ENCODE measurements at places on chromosomes 1 and 21.

- DNase-seq: no peak
These were observed 79.9 kb upstream of the LYST start for GRCh38 chr1:235946571-235946981.

DNA sequence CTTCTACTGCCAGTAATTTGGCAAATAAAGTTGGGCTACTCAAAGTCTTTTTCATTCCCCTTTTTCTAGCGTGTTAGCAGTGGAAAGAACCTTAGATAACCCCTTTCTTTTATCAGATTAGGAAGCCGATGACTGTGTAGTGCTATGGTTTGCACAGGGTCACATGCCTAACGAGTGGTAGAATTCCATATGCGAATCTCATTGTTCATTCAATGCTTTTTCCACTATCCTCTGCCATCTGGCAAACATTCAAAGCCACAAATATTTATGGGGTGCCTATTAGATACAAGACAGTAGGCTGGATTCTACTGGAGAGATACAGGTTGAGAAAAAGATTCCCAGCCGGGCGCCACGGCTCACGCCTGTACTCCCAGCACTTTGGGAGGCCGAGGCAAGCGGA lies 14.9 kb upstream of the IER5 start:
- DNase-seq: no peak

GRCh38 chr21:15928196-15928595 lies 198.4 kb downstream of the USP25 start:
- DNase-seq: no peak

- no peak for DNase-seq
These were observed 459.6 kb downstream of the PTPRC start for GRCh38 chr1:199098468-199098867.

- no peak for DNase-seq
These were observed 73.1 kb upstream of the FMN2 start for GRCh38 chr1:240018617-240019016.

- no peak for DNase-seq
These were observed 118.5 kb downstream of the FGGY start for GRCh38 chr1:59415286-59415850.

DNA sequence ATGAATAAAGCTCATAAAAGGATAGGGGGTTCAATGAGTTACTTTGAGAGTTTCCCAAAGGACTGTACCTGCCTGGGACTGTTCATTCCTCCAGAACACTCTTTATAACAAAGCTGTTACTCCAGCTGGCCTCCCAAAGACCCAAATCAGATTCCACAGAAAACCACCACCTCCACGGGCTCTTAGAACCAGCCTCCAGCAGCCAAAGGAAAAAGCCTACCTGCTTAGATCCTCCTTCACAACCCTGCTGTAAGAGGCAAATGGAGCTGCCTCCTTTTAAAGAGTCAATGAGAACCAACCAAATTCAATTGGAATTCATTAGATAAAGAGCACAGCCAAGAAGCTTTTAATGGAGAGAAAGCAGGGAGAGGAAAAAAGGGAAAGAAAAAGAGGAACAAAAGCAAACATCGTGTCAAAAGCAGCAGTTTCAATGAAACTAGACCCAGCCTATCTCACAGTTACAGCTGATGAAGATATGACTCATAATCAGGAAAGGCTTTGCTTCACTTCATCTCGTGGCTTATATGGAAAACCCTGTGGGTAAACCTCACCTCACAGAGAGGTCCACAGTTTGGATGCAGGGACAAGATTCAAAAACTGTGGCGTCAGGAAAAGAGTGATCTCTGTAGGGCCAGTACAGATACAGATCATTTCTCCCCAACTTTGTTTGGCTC lies 27.8 kb upstream of the FMO4 start:
- no peak for DNase-seq

- DNase-seq: no peak
These were observed 13.8 kb upstream of the RNF11 start for GRCh38 chr1:51222136-51222787.

- DNase-seq: no peak
These were observed 14.7 kb upstream of the GSTM4 start for GRCh38 chr1:109641078-109641740.

DNA sequence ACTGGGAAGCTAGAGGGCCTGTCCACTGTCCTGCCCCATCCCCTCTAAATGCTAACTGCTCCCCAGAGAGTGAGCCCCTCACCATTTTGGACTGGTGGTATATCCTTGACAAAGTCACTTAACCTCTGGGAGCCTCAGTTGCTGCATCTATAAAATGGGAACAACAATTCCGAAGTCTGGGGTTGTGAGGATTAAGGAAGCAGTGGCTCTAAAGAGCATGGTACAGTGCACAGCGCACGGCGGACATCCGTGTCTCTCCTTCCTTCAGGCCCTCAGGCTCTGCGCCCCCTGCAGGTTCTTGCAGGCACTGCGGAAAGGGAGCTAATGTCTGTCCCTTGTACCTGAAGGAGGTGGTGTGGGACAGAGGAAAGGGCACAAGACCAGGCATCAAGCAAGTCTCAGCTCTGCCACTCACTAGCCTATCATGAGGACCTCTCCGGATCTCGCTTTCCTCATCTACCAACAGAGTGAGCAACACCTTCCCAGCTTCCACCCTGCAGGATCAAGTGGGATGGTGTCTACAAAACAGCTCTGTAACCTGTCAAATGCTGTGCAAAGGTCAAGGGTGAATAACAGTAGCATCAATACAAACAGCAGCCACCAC lies 20.1 kb downstream of the ECE1 start:
- DNase-seq: peak; percentile 24

DNA sequence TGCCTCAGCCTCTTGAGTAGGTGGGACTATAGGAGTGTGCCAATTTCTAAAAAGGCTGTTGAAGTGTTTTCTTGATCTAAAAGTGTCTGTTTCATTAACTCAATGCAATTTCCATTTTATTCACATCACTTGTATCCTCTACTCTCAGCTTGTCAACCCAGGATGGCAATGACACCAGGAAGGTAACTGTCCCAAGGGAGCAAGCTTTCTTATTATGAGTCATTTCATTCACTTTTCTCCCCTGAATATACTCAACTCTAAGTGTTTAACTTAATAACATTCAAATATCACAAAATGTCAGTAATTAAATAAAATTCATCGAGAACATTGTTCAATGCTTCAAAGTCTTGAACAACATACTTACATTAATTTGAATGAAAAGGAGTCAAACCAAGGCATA lies 22.9 kb upstream of the GFI1 start:
- DNase-seq: no peak

- no peak for DNase-seq
These were observed 56.1 kb downstream of the HMCN1 start for GRCh38 chr1:185790194-185790735.

DNA sequence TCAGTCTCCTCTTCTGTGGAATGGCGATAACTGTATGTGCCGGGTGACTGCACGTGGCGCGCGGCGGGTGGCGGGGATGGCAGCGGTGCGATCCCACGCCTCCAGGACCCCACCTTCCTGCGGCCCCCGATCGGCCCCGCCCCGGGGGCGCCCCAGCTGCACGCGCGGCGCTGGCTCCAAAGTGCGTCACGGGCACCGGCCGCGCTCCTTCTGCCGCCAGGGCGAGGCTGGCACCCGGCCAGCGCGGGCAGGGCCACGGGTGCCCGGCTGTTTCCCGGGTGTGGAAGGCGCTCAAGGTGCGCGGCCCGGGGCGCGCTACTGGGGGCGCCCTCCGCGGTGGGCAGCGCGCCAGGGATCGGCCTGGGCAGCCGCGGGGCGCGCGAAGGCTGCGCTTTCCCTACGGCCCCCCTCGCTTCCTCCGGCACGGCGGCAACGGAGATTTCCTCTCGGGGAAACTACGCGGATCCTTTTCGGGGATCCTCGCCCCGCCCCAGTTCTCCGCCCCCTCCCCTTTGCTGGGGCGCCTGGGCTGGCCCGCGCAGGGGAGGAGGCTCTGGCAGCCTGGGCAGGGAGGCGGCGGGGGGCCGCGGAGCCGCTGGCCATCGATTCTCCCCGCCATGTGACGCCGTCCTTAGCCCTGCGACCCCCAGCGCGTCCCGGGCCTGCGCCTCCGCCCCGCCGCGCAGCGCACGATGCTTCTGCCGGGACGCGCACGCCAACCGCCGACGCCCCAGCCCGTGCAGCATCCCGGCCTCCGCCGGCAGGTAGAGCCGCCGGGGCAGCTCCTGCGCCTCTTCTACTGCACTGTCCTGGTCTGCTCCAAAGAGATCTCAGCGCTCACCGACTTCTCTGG lies at the start of gene EVA1C:
EVA1C (plus strand) TSS at position 545 of the 853 bp plus-strand sequence; CDS start at position 693, 148 bp downstream.
- peak; percentile 58 for DNase-seq

DNA sequence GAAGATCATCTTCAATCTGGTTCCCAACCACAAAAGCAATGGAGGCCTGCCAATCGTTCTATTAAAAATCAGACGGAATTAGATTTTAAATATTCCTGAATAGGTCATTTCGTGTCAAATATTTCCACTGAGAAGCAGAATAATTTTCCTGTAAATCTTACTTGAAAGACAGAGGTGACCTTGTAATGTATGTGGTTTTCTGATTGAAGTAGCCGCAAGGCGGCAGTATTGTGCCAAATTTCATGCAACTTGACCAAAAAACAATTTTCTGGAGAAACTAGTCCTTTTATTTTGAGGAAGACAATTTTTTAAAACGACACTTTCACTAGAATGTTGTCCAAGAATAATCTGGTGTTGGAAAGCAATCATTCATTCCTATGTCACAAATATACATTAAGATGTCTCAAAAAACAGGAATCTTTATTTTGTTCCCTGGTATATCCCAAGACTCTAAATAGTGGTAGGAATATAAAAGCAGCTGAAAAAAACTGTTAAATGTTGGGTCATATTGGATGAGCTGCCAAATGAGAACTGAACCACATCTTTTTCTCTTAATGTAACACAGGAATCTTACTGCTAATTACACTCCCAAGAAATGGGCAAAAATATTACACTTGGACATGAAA lies 33.6 kb downstream of the SPAG17 start:
- DNase-seq: no peak

GRCh38 chr1:201408176-201408833 lies 9.2 kb upstream of the LAD1 start:
- DNase-seq: peak; percentile 57

DNA sequence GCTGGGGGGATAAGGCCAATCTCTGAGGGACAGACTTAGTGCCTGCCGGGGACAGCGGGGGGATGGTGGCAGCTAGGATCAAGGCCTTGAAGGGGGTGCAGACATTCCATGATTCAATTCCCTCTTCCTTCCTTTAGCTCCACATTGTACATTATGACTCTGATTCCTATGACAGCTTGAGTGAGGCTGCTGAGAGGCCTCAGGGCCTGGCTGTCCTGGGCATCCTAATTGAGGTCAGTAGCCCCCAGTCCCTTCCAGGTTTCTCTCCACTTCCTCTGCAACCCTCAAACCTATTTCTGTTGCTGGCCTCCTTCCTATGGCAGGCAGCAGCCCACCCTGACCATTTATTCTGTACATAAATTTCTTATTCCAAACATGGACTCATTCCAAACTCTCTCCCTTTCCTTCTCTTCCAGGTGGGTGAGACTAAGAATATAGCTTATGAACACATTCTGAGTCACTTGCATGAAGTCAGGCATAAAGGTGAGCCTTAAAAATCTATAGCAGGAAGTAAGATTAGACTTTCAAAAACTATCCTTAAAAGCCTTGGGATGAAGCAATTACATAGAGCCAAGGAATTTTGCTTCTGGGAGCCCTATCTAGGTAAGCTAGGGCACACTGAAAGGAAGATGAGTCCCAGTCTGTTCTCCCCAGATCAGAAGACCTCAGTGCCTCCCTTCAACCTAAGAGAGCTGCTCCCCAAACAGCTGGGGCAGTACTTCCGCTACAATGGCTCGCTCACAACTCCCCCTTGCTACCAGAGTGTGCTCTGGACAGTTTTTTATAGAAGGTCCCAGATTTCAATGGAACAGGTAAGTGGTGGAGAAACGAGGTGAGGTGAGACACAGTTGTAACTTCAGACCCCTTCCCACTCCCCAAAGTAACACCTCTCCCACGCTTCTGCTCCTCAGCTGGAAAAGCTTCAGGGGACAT lies 5.1 kb downstream of the CA14 start:
- DNase-seq: no peak

- DNase-seq: no peak
These were observed 31.8 kb downstream of the DIPK1A start for GRCh38 chr1:92929461-92929860.

GRCh38 chr1:19776287-19776686 lies 23.4 kb downstream of the TMCO4 start:
- no peak for DNase-seq

DNA sequence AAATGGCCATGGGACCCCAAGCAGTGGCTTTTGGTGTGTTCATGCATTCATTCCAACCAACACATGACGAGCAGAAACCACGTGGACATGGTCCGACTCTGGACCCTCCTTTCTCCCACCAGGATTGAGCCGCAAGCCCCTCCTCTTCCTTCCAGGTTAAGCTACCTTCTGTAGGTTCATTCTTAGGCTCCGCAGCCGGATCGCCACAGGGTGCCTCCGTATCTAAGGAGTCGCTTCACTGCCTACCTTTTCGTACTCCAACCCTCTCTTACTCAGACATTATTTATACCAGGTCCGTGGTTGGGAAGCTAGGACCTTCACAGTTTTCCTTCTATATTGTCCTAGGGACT lies 63.6 kb downstream of the RHBG start:
- no peak for DNase-seq

DNA sequence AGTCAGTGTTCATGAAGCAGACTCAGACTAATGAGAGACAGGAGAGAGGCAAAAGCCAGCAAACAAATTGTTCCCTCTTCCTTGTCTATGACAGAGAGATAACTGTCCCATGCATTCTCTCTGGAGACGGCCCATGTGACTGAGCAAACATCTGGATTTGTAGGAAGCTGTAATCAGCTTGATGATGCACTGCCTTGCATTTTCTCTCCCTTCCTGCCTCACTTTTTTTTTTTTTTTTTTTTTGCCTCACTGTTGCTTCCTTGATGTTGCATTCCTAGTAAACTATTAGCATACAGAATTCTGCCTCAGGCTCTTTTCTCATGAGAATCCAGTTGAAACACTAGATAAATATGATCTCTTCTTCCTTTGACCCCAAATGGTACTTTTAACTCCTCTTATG lies 134.5 kb downstream of the HHIPL2 start:
- DNase-seq: no peak

- no peak for DNase-seq
These were observed 475 bp upstream of the TDRD10 start for GRCh38 chr1:154501423-154502065.

- DNase-seq: no peak
These were observed 311.5 kb downstream of the KIF26B start for GRCh38 chr1:245466261-245466660.

GRCh38 chr1:119083479-119083878 lies 57.0 kb downstream of the WARS2 start:
- DNase-seq: no peak

GRCh38 chr1:109977225-109977624 lies 7.3 kb upstream of the AHCYL1 start:
- DNase-seq: no peak

- DNase-seq: no peak
These were observed 5.9 kb downstream of the TNR start for GRCh38 chr1:175737451-175737850.

GRCh38 chr1:226602186-226603021 lies 53.8 kb downstream of the STUM start:
- DNase-seq: no peak

- no peak for DNase-seq
These were observed 2.5 kb downstream of the LORICRIN start for GRCh38 chr1:153262070-153262366.

GRCh38 chr1:5598824-5599395 lies 393.3 kb downstream of the NPHP4 start:
- DNase-seq: no peak

GRCh38 chr21:28627691-28628090 lies 365.0 kb downstream of the LTN1 start:
- no peak for DNase-seq

GRCh38 chr1:227889863-227890405 lies 57.8 kb downstream of the WNT9A start:
- DNase-seq: no peak
